ENCODE measurements at places on chromosomes 6 and 20.

GRCh38 chr6:41573985-41574384 is 27.8 kb downstream of the FOXP4 start:
- DNase-seq: no peak

GRCh38 chr6:95614094-95614493 is 36.8 kb downstream of the MANEA start:
- DNase-seq: no peak

GRCh38 chr6:10429638-10430427 is 15.0 kb upstream of the TFAP2A start:
- peak; percentile 35 for DNase-seq

DNA sequence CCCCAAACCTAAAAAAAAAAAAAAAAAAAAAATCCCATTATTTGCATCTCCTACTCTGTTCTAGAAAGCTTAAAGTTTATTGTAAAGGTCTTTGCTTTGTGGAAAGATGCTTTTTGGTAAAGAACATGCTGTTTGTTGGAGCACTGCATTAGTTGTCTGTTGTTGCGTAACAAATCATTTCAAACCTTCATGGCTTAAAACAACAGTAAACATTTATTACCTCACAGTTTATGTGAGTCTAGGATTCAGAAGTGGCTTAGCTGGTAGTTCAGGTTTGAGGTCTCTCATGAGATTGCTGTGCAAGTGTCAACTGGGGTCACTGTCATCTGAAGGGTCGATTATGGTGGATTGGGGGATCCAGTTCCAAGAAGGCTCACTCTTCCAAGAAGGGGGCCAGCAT is 155.2 kb upstream of the ZFP64 start:
- DNase-seq: no peak

- DNase-seq: no peak
Observed at GRCh38 chr6:45661661-45662060, 283.9 kb upstream of the SUPT3H start.

DNA sequence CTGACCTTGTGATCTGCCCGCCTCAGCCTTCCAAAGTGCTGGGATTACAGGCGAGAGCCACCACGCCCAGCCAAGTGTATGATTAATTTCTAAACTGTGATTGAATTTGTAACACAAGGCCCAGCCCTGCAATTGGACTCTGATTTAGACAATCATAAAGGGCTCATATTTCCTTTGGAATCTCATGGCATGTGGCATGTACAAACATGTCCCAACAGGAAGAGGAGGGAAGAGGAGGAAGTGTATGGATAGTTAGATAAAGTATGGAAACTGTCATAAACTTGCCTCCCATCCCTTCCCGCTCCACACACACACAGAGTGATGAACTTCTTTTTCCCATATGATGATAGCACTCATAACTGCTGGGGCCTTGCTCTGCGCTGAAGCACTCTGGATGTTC is 27.2 kb upstream of the QKI start:
- no peak for DNase-seq

DNA sequence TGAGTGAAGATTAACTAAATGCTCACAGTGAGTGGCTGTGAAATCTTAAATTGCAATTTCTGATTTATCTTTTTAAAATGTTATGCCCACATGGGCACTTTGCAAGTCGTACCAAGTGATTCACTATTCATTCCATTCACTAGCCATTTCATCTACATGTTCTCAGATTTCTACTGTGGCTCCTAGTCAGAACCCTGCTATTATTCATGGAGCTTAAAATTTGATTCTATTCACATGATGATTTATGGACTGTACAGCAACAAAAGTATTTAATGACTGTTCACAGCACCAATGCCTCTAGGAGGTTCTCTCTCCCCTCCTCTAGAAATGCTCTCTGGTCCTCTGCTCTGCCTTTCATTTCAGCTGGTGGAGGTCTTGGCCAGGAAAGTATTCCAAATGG is 133.5 kb upstream of the MAP3K7 start:
- DNase-seq: no peak

- DNase-seq: no peak
Observed at GRCh38 chr6:72382602-72383529, 239.0 kb upstream of the KCNQ5 start.

GRCh38 chr6:77910826-77911225 is 258.0 kb downstream of the MEI4 start:
- DNase-seq: no peak

DNA sequence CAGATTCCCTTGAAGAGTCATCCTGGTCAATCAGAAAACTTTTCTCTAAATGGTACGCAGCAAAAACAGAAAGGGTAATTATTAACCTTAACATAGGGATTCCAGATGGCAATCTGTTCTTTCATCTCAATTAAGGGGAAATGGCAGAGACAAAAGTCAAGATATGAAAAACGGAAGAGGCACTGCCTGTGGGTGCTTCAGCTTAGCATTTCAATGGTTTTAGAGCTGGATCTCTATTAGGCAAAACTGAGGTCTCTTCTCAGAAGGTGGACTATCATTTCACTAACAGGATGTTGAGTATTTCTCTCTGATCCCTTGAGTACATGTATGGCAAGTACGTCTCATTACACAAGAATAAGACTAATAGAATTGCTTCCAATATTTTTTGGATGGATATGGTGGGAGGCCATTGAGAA is 296.9 kb downstream of the HIVEP2 start:
- no peak for DNase-seq

DNA sequence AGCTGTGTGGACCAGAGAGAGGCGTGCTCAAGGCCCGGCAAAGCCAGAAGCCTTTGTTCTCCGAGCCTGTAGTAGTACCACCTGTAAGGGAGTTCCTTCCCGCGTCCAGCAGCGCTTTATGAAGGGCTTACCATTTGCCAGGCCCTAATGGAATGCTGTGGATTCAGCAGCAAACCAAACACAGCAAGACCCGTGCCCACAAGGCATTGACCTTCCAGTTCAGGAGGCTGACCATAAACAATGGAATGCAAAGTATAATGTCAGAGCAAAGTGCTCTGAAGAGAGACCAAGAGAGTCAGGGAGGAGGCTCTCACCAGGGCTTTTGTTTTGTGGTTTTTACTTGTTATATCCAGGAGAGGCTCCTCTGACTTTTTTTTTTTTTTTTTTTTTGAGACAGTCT is 209.8 kb downstream of the ZMYND8 start:
- no peak for DNase-seq

- no peak for DNase-seq
Observed at GRCh38 chr20:922781-923180, 6.6 kb upstream of the ANGPT4 start.

- DNase-seq: no peak
Observed at GRCh38 chr6:34586327-34587040, 30.4 kb upstream of the SPDEF start.
